ENCODE measurements at places on chromosomes 3 and 15.

DNA sequence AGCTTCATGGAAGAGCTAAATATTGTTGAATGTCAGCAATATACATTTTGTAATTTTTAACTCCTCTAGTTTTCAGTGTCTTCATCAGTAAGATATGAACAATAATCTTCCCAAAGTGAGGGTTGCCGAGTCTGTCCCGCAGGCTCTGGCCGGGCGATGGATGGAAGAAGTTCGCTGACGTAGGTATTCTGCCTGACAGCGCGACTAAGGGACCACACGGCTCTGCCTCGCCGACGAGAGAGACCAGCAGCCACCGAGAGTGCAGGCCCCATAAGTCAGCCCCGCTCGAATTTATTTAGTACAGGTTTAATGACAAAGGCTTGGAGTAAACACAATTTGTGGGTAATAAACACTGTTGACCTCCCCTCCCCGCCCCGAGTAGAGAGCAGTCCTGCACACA lies 427.4 kb upstream of the NECTIN3 start:
- DNase-seq, result no peak

DNA sequence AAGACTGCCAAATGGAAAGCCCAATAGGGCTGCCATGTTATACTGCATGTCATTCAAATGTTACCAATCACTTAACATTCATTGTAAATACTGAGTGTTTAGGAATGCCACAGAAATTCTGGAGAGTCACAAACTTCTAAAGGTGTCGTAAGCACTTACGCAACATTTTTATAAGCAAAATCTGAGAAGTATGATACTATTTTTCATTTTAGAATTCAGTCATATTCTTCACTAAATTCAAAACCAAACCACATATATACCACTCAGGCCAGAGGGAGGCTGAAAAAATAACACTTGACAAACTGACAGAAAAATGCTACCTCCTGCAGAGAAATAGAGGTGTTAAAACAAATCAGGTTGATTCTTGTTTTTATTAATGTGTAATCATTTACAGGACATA lies 89.8 kb downstream of the THBS1 start:
- DNase-seq, result no peak

GRCh38 chr3:42440924-42441323 lies 30.5 kb upstream of the LYZL4 start:
- no peak for DNase-seq

- no peak for DNase-seq
Measured at GRCh38 chr3:115666081-115666480, 42.8 kb downstream of the GAP43 start.

- DNase-seq, result no peak
Measured at GRCh38 chr15:66187271-66187670, 66.3 kb downstream of the MEGF11 start.
